NCI-H446 (cell line): ENCODE measurements at places on chromosomes 5 and 9.

GRCh38 chr5:32018476-32019436 lies 155.4 kb downstream of the GOLPH3 start:
- DNase-seq, result no peak

DNA sequence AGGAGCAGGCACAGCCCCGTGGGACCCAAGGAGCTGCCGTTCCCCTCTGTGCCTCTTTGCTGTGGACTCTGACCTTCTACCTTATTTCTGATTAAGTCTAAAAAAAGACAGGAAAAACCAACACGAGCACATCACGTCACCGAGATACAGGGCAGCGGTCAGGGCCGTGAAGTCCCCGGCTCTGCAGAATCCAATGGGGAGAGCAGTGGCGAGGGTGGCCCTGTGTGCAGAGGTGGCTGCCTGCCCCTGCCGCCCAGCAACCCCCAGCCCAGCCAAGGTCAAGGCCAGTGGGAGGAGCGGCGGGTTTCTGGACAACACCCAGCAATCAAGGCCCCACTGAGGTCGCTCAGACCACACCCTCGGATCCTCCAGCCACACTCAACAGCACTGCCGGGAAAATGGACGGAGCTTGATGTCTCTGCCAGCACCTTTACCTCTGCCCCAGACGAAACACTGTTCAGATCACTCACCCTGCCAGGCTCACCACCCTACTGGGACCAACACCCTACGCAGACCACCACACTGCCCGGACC lies 32.7 kb upstream of the SLC9A3 start:
- no peak for DNase-seq

DNA sequence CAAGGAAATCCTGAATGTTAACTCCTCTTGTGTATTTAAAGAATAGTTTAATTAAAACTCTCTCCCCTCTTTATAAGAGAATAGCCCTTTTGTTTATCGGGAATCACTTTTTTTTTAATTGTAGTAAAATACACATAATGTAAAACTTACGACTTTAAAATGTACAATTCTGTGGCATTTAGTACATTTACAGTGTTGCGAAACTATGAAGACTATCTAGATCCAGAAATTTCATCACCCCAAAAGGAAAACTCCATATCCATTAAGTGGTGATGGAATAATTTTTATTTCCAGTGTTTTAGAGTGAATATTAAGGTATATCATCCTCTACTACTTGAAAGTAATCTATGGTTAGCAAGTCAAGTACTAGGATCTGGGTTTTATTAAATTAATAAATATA lies 36.8 kb downstream of the KDM3B start:
- no peak for DNase-seq

- no peak for DNase-seq
Observed at GRCh38 chr5:143446535-143447226, 43.2 kb upstream of the NR3C1 start.

GRCh38 chr5:6634788-6635430 lies 1.7 kb downstream of the SRD5A1 start:
- no peak for DNase-seq

DNA sequence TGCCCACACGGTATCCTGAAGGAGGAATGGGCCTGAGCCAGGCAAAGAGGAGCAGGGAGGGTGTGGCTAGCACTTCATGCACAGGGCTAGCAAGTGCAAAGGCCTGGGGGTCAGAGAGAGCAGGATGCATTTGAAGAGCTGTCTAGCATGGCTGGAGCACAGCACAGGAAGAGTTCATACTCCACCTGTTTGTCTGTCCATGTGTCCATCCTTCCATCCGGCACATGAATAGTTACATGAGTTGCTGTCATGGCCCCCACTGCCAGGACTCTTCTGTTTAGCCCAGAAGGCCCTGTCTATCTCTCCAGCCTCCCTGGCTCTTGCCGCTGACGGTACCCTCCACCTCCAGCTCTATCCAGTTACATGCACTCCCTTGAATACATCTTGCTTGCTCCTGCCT lies 17.1 kb downstream of the RGS3 start:
- DNase-seq, result no peak

DNA sequence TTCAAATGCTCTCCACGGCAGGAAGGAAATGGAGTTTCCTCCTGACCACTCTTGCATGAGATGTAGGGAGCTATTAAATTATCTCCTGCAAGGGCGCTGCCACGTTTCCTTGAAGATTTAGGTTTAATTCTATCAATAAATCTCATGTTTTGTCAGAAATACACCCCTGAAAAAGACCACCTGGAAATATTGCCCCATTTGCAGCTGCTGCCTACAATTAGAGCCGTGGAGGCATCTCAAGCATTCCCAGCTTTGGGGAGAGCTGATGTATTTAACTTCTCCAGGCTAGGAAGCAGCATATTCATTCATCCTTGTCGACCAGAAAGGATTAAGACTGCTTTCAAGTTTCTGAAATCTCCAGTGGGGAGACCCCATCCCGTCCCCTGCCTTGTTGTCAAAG lies 40.5 kb downstream of the CCNJL start:
- no peak for DNase-seq

DNA sequence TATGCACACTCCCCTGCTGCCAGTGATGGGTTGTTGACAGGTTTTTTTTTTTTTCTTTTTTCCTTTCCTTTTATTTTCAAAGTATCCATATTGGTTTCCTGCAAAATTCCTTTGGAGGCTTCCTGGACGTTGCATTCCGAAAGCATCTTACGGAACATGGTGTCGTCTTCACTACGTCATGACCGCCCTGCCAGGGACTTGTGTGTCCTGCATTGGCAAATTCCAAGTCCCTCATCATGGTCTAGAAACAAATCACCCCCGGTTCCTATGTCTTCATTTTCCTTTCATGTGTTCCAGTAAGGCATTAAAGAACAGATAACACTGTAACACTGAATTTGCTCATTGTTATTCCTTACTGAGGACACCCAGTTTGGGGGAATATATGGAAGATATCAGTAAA lies 35.0 kb upstream of the ADAMTSL1 start:
- no peak for DNase-seq

DNA sequence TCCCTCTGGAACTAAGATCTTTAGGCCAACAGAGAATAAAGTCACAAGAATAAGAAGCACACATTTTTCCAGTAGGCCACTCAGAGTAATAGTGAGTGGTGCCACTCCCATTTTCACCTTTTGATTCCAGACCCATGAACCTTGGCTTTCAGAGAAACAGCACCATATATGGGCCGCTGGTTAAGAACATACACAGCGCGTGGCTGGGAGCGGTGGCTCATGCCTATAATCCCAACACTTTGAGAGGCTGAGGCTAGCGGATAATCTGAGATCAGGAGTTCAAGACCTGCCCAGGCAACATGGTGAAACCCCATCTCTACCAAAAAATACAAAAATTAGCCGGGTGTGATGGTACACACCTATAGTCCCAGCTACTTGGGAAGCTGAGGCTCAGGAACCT lies 15.6 kb upstream of the PTGES start:
- DNase-seq, result no peak

GRCh38 chr9:121187636-121188305 lies 13.9 kb downstream of the RAB14 start:
- no peak for DNase-seq

DNA sequence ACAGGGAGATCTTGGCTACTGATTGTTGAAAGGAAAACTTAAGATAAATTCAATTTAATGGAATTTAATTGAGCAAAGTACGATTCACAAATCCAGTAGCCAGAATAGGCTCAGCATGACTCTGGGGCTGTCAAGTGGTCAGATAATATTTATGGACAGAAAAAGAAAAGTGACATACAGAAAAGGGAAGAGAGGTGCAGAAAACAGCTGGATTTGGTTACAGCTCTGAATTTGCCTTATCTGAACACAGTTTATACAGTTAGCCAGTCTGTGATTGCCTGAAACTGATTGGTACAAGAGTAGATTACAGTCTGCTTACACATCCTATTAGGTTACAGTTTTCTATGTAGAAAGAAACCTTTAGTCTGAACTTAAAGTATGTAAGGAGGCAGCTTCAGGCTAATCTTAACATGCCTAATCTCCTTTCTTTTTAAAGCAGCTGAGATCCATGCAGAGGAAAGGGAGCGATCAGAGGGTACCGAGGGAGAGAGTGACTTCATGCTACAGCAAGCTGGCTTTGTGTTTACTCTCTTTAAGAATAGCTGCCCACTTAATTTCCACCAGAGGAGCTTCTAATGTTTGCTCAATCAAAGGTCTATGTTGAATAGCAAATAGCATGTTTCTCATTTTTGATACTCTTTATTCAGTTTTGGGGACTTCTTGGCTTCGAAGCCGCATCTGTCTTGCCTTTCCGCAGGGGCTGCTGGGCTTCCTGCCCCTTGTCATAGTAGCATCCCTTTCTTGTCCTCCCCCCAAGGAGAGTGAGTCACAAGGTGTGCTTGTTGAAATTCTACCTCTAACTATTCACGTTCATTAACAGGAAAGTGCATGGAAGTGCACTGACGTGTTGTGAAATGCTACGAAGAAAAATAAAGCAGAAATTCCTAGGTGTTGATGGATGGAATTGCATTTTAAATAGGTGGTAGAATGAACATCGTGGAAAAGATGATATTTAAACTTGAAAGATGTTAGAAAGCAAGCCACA lies 761.2 kb downstream of the TAF11L14 start:
- no peak for DNase-seq
